ENCODE measurements at places on chromosomes 3 and 15.

GRCh38 chr15:98155356-98155755 is 194.9 kb downstream of the ARRDC4 start:
- H3K36me3 ChIP-seq: no peaks in the 10 kb centered on the region
- no peak overlapping the region for H3K4me3 ChIP-seq
- no peak for DNase-seq
- no peak overlapping the region for H3K27ac ChIP-seq
- peaks cover 5% of the 10 kb centered on the region for H3K4me1 ChIP-seq

GRCh38 chr3:124785973-124786372 is 55.7 kb downstream of the UMPS start:
- H3K27ac ChIP-seq: no peak overlapping the region
- no peak for DNase-seq

- no peak overlapping the region for H3K4me3 ChIP-seq
- DNase-seq: peak; percentile 51
- no peaks in the 10 kb centered on the region for H3K27me3 ChIP-seq
- H3K27ac ChIP-seq: no peak overlapping the region
These were observed 86.5 kb downstream of the FRMD4B start for GRCh38 chr3:69299344-69299743.

DNA sequence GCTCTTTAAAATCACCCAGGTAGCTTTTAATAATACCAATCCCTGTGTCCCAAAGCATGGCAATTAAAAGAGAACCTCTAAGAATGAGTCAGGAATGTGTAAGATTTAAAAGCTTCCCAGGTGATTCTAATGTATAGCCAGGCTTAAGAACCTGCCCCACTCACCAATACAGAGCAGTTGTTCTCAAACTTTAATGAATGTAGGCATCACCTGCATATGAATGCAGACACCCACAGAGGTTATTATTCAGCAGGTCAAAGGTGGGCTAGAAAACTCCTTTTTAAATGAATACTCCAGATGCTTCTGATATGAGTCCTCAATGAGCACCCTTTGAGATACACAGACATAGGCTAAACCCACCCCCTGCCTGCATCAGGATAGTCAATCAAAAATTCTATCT is 298.1 kb upstream of the KCNMB2 start:
- no peaks in the 10 kb centered on the region for H3K36me3 ChIP-seq
- DNase-seq: no peak
- no peak overlapping the region for H3K4me3 ChIP-seq
- H3K4me1 ChIP-seq: no peaks in the 10 kb centered on the region

Data from trophoblast cell (in vitro differentiated cells and primary cell).